ENCODE measurements at places on chromosomes 6 and 20.

DNA sequence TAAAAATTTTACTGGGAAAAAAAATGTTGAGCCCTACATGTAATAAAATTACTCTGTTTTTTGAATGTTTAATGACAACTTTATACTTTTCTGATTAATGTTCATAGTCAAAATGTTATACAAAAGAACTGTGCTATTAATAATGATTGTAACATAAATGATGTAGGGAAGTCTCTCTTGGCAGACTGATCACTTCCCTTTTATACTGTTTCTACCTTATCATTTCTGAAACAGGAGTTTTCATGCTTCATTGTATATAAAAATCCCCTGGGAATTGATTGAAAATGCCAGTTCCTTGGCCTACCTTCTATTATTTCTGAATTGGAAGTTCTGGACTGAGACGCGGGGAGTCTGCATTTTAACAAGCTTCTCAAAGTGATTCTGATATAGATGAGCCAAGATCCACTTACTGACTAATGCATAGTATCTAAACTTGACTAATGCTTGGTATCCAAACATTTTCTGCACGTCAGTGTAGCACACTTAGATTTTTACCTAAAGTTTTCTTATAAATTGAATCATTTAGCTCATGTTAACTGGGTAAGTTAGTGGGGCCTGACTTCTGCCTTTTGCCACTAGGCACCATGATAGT, 7.2 kb upstream of the HDAC2 start:
- no peak for DNase-seq

- DNase-seq, result no peak
Measured at GRCh38 chr6:168934660-168935627, 318.7 kb downstream of the THBS2 start.

GRCh38 chr6:49923826-49924225, 40.1 kb downstream of the DEFB114 start:
- no peak for DNase-seq

DNA sequence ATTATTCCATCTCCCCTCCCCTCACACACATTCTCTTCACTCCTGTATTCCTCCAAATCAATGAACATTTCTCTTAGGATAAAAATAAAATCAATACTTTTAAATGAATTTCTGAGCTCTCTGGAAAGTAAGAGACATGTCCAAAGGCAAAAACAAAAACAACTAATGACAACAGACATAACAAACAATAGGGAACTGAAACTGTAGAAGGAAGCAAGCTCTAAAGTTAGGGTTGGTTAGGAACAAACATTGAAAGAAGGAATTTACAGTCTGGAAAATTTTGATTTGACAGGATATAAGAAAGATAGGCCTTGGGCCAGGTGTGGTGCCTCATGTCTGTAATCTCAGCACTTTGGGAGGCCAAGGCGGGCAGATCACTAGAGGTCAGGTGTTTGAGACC, 17.5 kb upstream of the MYCT1 start:
- no peak for DNase-seq

DNA sequence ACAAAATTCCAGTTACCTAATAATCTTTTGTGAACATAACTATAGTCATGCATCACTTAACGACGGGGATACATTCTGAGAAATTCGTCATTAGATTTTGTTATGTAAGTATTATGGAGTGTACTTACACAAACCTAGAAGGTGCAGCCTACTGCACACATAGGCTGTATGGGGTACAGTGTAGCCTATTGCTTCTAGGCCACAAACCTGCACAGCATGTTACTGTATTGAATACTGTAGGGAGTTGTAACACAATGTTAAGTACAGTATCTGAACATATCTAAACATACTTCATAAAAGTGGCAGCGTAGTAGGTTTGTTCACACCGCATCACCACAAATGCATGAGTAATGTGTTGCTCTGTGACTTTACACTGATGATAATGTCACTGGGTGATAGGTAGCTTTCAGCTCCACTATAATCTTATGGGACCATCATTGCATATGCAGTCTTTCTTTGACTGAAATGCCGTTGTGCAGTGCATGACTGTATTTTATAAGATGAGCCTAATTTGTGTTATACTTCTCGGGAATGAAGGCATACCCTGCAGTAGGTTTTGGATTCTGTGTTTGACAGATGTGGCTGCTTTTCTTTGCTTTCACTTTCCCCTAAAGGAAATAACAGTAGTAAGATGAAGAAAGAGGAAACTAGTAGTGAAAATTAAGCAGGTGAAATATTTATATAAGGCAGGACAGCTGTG, 365.6 kb downstream of the FARS2 start:
- DNase-seq, result no peak

- DNase-seq, result peak; percentile 30
Measured at GRCh38 chr6:3748208-3749066, 3.1 kb downstream of the PXDC1 start.

GRCh38 chr6:47076422-47077344, 34.6 kb upstream of the ADGRF1 start:
- no peak for DNase-seq

DNA sequence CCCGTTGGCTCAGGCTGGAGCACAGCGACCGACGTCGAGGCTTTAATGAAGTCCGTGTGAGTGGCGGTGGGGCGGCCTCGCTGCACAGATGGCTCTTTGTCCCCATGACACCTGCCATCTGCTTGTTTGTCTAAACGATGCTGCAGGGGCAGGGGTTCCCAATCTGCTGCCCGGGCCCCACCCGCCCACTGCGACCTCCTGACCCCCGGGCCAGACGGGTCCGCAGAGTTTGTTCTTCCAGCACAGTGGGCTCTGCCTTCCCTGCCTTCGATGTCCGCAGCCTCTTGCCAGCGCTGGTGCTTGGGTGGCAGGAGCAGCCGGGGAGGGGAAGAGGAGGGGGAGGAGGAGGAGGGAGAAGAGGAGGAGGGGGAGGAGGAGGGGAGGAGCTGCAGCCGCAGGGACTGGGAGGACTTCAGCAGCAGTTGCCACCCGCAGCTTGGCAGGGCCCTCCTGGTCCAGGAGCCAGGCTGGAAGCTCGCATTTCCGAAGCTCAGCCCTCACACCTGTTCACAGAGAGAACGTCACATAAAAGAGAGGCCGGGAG, 210.0 kb downstream of the DLL1 start:
- DNase-seq, result no peak

GRCh38 chr6:148212366-148212765, 130.3 kb upstream of the SASH1 start:
- DNase-seq, result no peak

DNA sequence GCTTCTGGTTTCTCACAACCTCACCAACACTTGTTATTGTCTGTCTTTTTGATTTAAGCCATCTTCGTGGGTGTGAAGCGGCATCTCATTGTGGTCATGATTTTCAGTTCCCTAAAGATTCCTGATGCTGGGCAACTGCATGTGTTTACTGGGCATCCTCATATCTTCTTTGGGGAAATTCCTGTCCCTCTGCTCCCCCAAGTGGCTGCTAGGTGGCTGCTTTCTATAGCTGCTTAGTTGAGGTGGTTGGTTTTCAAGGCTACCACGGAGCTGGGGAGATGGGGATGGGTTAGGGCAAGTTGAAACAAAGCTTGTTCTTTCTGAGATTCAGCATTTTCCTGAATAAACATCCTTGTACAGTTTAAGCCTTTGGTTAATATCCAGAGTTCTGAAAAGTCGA, 403.9 kb upstream of the SULF2 start:
- no peak for DNase-seq

- no peak for DNase-seq
Measured at GRCh38 chr20:51547951-51548350, 5.4 kb upstream of the NFATC2 start.

DNA sequence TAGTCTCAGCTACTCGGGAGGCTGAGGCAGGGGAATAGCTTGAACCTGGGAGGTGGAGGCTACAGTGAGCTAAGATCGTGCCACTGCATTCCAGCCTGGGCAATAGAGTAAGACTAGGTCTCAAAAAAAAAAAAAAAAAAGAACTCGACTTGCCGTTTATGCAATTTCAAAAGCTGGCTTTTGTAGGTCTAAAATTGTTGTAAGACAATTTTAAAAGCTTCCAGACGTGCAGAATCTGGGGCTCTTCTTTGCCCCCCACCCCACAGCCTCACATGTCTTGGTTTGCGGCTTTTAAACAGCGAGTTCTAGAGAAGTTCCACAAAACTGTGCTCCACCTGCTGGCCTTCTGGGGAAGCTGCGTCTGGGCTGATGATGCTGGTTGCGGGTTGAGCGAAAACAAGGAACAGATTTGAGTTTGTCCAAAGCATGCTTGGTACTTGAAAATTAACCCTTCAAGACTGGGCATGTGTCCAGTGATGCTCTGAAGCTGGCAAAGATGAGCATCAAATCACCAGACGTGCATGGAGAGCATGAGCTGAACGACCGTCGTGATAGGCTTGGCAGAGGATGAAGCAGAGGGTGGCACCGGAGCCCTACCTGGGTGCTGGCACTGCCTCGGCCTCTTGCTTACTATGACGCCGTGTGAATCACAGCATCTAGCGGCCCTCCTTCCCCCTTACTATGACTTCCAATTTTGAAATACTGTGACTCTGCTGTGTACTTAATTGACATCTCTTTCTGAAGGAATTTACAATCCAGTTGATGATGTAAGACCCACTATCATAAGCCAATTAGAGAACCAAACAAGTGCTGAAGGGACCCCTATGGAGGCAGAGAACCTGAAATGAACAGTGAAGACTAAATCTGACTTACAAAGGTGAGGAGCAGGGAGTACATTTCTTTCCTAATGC, 171.4 kb downstream of the GMPR start:
- DNase-seq, result peak; percentile 60
